ENCODE measurements at places on chromosomes 12 and 14. TPM values are rescaled to one million over a fixed set of nuclear protein-coding genes. Genes with fewer than 3 reads are reported as not detected.

ABHD4 gene
- 24.8 TPM for total RNA-seq

KRT77 gene
- total RNA-seq, result not detected

CLEC6A gene
- not detected for total RNA-seq

TMEM132C gene
- under 0.01 TPM for total RNA-seq

DTD2 gene
- total RNA-seq, result 36.5 TPM

ZFHX2 gene
- total RNA-seq, result 0.39 TPM

KLRK1 gene
- 0.08 TPM for total RNA-seq

MMP14 gene
- total RNA-seq, result 445 TPM

CCDC197 gene
- not detected for total RNA-seq

ZFYVE26 gene
- total RNA-seq, result 8.1 TPM

SPTB gene
- total RNA-seq, result not detected

PELI2 gene
- total RNA-seq, result 7.9 TPM

SERPINA10 gene
- not detected for total RNA-seq

KRT75 gene
- not detected for total RNA-seq

SYT1 gene
- total RNA-seq, result 12.0 TPM

LBHD2 gene
- not detected for total RNA-seq

C12orf42 gene
- total RNA-seq, result not detected

RD3L gene
- not detected for total RNA-seq

SIRT4 gene
- 5.6 TPM for total RNA-seq

TAS2R30 gene
- 0.78 TPM for total RNA-seq

ST8SIA1 gene
- total RNA-seq, result under 0.01 TPM

GLT1D1 gene
- not detected for total RNA-seq

SDSL gene
- 1.8 TPM for total RNA-seq

DDX47 gene
- total RNA-seq, result 52.7 TPM
